CD4-positive, CD25-positive, alpha-beta regulatory T cell (primary cell): ENCODE measurements at places on chromosomes 4 and X.

DNA sequence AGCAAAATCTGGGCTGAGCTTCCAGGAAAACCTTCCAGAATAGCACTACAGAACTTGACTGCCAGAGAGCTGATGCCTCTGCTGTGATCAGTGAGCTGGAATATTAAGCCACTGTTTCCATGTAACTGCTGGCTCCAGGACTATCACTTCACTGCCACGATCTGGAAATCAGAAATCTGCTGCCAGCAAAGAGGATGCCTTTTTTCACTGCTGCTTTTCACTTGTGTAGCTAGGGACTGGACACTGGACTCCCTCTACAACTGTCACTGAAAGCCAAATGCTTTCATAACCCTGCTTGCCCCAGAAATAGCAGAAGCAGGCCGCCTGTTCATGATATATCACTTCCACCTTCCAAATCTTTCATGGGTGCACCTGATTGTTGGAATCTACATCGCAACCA is 9.4 kb upstream of the AP1S2 start:
- DNase-seq = no peak

- no peak for DNase-seq
Observed at GRCh38 chr4:103853627-103854026, 133.8 kb upstream of the TACR3 start.

- no peak for DNase-seq
Observed at GRCh38 chr4:177302371-177303100, 7.1 kb upstream of the NEIL3 start.

GRCh38 chr4:105357258-105357980 is 116.4 kb downstream of the PPA2 start:
- DNase-seq = no peak

- DNase-seq = no peak
Observed at GRCh38 chrX:134256684-134257083, 19.7 kb downstream of the CCDC160 start.

GRCh38 chr4:84384801-84385200 is 114.3 kb downstream of the NKX6-1 start:
- DNase-seq = no peak

GRCh38 chr4:14237911-14238310 is 610.4 kb upstream of the BOD1L1 start:
- no peak for DNase-seq

DNA sequence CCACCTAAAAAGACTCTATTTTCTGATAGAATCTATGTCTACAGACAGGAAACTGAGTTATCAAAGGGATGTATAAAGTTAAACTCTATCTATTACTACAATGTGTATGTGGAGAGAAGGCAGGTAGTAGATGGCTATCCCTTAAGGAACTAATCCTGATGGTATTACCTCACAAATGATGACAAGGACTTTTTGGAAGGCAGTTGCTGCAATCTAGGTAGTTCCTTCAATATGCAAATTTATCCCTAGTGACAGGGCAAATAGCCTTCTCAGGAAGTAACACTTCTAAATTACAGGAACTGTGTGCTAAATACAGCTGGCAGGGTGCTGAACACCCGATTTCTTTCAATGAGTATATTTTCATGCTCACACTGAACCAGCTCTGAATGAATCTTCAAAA is 177.4 kb downstream of the COL25A1 start:
- no peak for DNase-seq

GRCh38 chr4:24322511-24322910 is 261.8 kb downstream of the DHX15 start:
- no peak for DNase-seq

DNA sequence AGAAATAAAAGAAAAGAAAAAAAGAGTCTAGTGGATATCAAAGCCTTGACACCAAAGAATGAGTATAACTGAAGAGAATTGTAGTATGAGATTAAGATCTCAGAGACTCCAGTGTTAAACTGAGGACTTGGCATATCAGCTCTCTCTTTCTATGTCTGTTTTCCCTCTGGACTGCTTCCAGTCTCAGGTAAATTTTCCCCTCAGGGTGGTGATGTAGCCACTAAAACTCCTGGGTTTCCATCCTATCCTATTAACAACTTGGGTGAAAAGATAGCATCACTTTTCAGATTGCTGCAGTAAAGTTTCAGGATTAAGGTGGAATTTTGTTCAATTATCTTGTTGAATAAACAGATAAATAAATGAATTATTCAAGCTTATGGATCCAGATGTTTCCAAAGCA is 85.7 kb downstream of the ATP10D start:
- no peak for DNase-seq

- no peak for DNase-seq
Observed at GRCh38 chr4:125582302-125582701, 267.5 kb downstream of the FAT4 start.

GRCh38 chrX:134020910-134021309 is 35.5 kb upstream of the GPC3 start:
- DNase-seq = no peak

GRCh38 chrX:107935664-107936433 is 46.3 kb downstream of the TEX13B start:
- no peak for DNase-seq

DNA sequence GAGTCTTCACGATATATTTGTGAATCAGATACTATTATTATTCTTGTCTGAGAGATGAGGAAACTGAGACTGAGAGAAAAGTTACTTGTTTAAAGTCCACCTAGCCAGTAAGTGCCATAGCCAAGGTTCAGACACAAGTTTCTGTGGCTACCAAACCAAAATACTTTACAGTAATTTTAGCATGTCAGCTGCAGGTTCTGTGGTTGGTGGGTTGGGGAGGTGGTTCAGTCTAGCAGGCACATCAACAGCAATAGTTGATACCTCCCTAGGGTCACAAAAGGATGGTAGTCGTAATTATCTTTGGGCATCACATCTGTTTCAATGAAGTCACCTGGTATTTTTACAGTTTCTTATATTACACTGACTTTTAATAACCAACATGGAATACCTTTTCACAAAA is 35.6 kb upstream of the EDA2R start:
- no peak for DNase-seq

GRCh38 chrX:10450229-10450958 is 170.0 kb downstream of the MID1 start:
- no peak for DNase-seq

- no peak for DNase-seq
Observed at GRCh38 chr4:20264688-20265087, 13.0 kb downstream of the SLIT2 start.

DNA sequence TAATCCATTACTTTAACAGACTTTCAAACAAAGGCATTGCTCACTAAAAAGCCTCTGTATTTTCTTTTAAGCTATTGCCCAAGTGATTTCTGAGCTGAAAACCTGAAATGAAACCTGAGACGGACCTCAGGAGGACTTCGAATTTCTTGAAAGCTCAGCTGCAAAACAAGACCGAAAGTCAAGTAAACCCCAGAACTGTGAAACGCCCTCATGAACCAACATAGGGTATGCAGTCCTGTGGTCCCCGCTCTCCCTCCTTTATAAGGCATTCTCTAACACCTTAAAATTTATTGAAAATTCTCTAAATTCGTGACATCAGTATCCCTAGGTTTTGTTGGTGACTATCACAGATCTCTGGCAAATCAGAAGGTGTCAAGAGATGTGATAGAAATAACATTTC is 91.8 kb downstream of the SHISA3 start:
- no peak for DNase-seq

DNA sequence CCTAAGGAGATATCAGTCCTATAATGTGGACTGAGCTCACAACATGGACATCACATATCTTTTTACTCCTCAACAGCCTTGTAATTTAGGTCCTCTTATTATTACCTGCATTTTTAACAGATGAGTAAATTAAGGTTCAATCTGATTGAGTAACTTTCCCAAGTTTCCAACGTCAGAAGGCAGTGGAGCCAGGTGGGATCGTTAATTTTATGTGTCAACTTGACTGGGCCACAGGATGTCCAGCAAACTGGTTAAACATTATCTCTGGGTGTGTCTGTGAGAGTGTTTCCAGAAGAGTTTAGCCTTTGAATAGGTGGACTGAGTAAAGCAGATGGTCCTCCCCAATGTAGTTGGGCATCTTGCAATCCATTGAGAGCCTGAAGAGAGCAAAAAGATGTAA is 59.0 kb upstream of the SLIT2 start:
- DNase-seq = no peak

DNA sequence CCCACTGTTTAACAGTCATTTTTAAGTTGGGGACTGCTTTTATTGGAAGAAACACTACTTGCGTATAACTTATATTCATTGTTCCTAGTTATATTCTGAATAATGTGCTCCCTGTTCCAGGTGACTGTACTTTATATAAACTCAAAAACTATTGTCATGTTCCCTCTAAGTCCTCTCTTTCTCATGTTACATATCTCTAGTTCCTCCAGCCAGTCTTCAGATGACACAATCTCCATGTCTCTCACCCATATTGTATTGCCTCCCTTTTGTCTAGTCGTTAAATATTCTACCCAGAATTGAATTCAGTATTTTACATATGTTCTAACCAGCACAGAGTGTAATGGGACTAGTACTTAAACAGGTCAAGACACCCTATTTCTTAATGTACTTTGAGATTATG is 5.3 kb downstream of the VAMP7 start:
- DNase-seq = no peak

DNA sequence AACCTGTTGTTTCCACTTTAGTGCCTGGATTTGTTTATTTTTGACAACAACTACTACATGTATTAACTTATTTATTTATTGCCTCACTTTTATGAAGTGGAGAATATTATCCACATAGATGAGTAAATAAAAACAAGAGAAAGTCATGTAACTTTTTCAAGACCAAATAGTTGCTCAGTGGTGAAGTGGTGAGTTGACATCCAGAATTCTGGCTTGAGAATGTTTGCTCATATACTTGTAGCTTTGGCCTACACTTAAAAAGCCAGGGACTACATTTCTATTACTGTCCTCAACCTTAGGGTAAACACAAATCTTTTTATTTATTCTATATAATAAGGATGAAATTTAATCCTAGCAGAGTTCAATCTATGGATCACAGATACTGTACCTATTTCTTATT is 47.7 kb upstream of the GALNTL6 start:
- no peak for DNase-seq

GRCh38 chr4:75673959-75674328 is 733 bp upstream of the G3BP2 start:
- no peak for DNase-seq
